ENCODE measurements at places on chromosomes 2 and 18.

DNA sequence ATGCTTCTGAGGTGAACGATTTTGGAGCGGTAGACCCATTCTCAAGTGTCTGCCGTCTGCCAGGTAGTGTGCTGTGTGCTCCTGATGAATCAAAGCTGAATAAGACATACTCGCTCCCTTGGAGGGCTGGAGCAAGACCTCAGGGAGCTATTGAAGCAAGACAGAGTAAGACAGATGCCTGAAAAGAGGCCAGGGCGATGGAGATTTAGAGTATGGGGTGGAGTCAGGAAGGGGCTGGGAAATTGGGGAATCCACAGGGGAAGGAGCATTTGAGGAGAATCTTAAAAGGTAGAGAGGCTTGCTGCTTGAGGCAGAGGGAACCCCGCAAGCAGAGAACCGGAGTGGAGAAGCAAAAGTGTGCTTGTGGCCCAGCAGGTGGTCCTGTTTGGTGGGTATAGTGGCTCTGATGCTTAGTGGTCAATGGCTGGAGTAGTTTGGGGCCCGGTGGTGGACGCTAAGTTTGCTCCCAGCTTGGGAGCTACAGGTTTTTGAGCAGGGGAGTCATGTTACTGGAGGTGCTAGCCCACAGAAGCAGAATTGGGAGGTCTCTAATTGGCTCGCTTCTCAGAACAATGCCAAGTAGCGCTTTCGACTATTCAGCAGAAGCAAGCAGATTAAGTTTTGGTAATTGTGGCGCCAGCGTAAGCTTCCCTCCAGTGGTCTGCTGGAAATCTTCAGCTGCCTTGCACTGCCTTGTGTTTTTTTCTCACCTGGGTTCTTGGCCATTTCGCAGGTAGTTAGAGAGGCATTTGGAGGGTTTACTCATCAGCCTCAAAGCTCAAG lies 2.0 kb downstream of the CNNM4 start:
- no peak for DNase-seq

- DNase-seq: no peak
Observed at GRCh38 chr2:43307046-43307445, 80.6 kb upstream of the ZFP36L2 start.

DNA sequence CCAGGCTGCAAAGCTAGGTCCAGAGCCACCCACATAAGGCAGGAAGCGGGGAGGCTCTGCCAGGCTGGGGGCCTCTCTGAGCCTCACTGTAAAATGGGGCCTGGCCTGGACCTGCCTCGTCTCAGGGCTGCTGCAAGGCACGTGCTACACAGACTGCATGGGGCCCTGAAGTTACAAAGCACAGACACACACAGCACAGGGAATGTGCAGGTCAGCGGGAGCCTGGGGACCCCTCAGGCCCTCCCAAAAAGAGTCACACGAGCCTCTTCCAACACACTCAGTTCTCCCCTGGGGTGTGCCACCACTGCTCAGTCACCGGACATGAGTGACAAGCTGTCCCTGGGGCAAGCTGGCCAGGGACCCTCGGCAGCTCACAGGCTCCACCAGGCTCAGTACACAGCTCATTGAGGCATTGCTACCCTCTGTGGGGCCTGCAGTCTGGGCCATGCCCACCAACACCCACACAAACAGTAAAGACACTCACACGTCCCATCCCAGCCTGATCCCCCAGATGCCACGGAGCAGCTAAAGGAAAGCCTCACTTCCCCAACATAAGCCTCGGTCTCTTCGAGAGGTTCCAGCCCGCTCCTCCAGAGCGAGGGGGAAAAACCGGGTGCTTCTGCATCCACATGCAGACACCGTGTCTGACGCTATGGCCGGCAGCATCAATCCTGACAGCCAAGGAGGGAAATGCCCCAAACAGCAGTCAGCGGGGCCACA lies 33.7 kb downstream of the BOK start:
- no peak for DNase-seq

DNA sequence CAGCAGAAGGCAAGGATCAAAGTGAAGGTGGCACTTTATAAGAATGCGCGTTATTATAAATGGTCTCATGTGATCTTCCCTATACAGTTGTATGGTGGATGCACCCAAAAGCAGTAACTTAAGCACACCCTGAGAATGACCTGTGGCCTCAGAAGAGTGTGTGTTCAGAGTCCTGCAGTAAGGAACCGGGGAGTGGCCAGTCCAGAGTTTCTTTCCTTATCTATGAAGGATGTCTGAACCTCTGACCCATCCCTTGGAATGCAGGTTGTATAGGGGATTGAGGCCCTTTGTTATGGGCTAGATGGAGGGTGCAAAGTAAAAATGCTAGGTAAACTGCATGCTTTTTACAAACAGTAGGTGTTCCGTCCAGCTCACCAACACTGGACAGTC lies 43.6 kb upstream of the ANKRD44 start:
- no peak for DNase-seq

DNA sequence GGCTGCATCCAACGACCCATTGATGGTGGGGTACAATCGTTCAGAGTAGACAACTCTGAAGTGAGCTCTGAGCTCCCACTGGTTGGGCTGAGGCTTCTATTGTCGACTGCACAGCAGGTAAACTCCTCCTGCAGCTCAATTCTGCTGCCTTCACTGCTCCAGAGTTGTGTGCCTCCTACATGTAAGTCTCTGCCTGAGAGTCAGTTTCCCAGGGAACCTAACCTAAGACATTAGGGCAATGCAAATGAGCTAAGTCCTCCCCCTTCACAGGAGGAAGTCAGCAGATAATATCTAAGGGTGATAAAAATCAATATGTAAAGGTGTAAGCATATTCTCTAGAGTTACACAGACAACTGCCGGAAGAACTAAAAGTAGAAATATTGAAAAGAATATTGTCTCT lies 22.5 kb upstream of the ACYP2 start:
- DNase-seq: no peak

DNA sequence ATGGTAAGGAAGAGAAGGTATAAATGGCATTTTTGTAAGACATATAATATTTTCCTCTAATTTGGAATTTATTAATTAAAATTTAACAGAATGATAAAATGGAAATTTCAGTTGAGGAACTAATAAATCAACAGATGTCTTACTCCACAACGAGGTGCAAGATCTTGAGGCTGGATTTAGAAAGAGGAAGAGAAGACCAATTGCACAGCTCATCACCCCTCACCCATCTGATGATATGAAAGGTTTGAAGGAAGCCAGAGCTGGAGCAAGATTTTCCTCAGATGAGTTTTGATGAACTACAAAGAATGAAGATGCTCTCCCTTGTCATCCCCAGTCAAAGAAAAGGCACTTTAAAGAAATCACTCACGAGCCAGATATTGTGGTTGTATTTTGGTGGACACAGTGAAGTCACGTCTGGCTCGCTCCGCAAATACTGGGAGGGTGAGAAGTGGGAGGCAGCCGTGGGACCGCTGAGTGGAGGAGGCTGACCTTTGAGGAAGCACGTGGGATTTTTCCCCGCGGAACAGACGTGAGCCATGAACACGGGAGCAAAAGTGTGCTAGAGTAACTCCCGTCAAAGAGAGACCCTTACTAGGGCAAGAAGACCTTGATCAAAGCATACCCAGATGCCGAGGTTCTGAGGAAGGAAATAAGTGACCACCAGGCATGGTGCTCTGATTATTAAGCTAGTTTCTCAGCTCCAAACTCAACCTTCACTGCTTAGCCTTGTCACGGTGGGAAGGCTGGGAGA lies 511.4 kb downstream of the RNF144A start:
- no peak for DNase-seq

DNA sequence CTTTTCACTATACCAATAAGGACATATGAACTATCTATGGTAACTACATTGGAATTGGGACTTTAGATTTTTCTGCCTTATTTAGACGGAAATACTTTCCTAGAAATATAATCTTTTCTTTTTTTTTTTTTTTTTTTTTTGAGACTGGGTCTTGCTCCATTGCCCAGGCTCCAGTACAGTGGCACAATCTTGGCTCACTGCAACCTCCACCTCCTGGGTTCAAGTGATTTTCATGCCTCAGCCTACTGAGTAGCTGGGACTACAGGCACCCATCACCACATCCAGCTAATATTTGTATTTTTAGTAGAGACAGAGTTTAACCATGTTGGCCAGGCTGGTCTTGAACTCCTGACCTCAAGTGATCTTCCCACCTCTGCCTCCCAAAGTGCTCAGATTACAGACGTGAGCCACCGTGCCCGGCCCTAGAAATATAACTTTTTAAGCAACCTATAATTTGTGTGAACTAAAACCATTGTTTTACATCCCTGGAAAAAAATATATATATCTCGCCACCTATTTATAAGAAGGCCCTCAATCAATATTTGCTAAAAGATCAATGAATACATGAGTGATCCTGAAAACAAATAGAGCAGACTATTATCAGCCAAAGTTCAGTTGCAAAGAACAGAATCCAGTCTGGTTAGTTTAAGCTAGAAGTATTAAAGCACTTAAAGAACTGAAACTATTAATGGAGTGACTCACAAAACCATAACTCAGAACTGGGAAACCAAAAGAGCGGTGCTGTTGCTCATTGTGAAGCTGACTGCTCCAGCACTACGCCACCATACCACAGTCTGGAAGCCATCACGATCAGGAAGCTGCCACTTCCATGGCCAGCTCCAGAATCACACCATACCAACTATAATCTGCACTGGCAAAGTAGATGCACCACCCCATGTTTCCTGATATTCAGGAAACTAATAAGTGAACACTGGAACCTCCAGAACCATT lies 8.4 kb upstream of the HNRNPLL start:
- no peak for DNase-seq

GRCh38 chr2:15299904-15300520 lies 261.1 kb downstream of the NBAS start:
- DNase-seq: no peak

DNA sequence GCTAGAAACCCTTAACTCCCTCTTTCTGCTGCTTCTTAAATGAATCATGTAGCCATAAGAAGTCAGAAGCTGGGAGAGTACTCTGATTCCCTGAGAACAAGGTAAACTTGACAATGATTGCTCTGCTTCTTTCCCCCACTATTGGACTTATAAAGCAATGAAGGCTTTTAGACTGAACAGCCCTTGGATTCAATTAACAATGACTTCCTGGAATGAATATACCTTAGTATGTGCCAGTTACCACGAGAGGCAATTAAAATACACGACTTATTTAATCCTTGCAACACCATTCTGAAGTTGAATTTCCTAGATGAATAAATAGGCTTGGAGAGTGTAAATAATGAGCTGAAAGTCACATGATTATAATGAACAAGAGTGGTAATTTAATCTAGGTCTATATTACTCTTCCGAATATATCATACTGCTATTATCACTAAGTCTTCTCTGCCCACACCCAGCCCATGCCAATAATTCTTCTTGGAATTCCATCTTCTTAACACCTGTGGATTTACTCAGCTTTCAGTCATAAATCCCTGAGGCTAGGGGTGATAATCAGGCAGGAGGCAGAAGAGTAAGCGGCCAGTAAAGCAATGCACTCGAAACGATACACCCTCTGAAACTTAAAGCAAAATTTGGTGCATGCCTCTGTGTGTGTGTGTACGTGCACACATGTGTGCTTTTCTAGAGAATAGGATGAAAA lies 170.2 kb downstream of the ATAD2B start:
- no peak for DNase-seq

DNA sequence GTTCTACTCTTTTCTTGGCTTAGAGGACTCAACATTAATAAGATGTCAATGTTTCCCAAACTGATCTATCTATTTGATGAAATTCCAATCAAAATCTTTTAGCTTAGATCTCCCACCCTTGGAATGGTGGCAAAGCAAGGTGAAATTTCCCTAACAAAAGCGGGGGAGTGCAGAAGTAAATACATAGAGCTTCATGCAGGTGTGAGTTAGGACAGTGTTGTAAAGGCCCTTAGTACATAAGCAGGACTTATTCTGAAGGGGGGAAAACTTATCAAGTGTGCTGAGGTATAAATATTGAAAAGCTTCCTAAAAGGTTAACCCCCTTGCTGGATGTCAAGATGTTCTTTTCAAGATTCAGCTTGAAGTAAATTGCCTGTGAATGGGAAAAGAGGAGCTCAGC lies 608.6 kb upstream of the CELF4 start:
- DNase-seq: no peak

DNA sequence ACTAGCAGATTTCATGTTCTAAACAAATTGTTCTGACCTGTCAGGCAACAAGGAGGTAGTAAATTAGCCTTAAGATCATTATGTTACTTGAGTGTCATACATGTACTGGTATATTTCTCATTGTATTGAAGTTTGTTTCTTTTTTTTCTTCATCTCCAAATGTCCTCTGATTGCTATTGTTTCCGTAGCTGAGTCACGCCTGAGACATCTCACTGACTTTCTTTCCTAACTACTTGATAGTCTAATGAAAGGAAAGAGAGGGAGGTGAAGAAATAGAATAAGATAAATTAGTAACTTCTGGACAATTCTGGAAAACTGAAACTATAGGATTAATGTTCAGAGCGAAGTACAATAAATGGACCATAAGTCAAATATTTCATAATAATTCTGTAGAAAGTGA lies 1049.9 kb downstream of the TSN start:
- DNase-seq: no peak

GRCh38 chr2:28981620-28982376 lies 700 bp downstream of the TOGARAM2 start:
- no peak for DNase-seq

DNA sequence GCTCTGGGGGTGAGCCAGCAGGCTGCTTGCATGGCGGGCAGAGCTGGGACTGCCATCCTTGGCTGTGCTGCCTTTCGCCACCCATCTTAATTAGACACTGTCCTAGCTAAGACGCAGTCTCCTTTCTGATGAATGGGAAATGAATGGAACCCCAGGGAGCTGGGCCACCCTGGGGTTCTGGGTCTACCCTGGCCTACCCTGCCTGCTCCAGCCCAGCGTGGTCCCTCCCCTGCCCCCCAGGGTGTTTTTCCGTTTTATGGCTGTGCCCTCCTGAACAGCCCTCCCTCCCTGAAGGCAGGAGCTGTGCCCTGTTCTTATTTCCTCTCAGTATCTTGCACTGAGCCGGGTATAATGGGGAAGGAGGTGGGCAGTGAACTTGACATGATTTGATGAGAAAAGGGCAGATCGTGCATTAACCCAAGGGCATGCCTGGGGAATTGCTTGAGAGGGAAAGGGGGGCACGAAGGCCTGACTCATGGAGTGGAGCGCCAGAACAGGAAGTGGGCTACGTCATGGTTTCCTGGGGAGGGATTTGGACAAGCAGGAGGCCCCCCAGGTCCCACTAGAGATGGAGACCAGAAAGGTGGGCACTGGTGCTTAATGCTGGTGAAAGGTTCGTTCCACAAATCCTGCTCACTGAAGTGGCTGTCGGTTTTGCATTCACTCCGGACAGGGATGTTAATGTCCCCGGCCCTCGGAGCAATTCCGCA lies 165.0 kb downstream of the KLHL29 start:
- DNase-seq: no peak

- no peak for DNase-seq
Observed at GRCh38 chr18:44895176-44895798, 214.6 kb downstream of the SETBP1 start.

DNA sequence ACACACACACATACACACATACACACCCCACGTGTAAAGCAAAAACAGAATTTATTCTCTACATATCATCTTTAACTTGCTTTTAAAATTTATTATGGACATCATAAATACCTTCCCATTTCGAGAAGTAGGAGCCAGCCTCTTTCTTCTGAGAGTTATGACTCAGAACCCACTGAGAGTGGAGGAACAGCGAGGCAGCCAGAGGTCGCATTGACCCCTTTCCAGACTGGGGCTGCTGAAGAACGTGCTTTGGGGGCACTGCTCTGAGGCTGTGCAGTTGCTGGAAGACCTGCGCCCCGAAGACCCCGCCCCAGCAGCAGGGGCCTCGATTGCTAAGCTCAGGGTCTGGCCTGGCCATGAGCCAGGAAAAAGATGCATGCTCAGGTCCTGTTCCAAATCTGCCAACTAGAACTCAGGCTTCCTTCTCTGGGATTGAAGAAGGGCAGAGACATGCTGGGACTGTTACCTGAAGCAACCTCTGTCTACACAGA lies 133.8 kb upstream of the TWIST2 start:
- DNase-seq: no peak
